ENCODE measurements at places on chromosomes 3 and 15.

DNA sequence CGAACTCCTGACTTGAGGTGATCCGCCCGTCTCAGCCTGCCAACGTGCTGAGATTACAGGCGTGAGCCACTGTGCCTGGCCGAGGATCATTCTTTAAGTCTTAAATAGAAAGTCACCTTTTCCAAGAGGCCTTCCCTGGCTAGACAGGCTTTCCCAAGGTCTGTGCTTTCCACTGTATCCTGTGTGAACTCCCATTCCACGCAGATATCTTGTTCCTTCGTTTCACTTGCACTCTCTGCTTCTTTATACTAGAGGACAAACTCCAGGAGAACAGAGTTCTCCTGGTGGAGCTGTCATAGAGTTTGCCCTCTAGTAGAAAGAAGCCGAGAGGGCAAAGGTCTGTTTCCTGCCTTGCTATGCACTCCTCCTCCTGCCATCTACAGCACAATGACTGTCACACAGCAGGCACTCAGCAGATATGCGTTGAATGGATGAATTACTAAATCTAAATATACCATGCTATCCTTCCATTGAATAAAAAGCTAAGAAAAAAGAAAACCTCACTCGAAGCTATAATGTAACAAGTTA, 211.2 kb downstream of the FOXP1 start:
- no peak for DNase-seq

GRCh38 chr15:32717426-32718226, at the start of gene GREM1:
GREM1 (plus strand) TSS chr15:32718004; CDS start chr15:32730691, 12,687 bp downstream.
- DNase-seq: no peak

- DNase-seq: peak; percentile 19
Observed at GRCh38 chr15:84598993-84599392, 1.8 kb upstream of the ZSCAN2 start.

DNA sequence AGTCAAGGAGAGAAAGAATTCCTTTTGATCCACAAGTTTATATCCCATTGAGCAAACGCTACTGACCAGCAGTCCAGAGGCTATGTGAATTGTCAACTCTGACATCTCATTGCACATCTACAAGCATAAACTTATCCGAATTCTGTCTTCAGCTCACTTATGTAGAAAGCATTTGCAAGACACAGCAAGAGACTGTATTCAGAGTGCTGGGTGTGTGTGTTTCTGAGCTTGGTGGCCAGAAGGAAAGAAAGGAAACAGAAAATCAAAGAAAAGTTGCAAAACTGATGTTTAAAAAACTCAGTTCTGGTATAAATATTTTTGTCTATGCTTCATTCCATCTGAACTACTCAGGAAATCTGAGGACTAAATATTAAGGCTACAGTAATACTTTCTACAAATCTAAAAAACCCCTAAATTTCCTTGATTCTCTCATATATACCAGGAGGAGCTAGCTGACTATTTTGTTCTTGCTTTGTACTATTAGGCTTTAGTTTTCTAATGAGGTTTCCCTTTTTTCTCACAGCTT, 45.5 kb downstream of the LSAMP start:
- DNase-seq: no peak

DNA sequence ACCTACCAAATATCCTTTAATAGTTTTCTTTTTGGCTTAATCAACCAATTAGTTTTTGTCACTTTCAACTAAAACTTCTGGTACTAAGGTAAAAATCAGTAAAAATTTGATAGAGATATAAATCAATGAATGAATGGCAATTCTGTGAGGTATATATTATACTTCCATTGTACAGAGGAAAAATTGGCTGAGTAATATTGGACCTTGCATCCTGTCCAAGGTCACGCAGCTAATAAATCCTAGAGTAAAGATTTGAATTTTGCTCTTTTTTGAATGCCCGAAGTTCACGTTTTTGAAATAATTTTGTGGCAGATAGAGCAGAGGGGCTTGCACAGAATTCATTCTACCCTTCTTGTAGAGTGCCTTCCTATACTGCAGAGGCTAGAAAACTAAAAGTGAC, 81.1 kb upstream of the ZNF280D start:
- no peak for DNase-seq

- no peak for DNase-seq
Observed at GRCh38 chr3:127693336-127693843, 20.6 kb downstream of the ABTB1 start.

GRCh38 chr3:116767726-116768125, 58.1 kb downstream of the TUSC7 start:
- DNase-seq: no peak

All from stimulated activated naive CD8-positive, alpha-beta T cell treated with anti-CD3 and anti-CD28 coated beads, Interleukin-15, amount 100 ng/mL, for 72 hours (primary cell).